ENCODE measurements at places on chromosomes 6 and 20.

DNA sequence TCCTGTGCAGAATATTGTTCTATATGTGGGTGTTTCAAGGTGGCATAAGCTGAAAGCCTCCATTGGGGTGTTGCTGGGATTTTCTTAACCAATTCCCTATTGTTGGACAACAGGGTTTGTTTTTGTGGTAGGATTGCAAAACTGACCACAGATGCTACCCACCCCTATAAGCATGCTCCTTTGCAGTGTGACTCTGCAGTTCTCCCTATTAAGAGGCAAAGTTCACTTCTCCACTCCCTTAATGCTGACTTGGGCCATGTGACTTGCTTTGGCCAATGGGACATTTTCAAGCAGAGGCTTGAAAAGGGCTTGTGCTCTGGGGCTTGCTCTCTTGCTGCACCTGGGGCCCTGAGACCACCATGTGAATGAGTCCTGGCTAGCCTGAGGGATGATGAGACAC, 8.5 kb upstream of the ANGPT4 start:
- no peak for DNase-seq

- no peak for DNase-seq
Observed at GRCh38 chr6:47245745-47246371, 63.8 kb downstream of the TNFRSF21 start.

DNA sequence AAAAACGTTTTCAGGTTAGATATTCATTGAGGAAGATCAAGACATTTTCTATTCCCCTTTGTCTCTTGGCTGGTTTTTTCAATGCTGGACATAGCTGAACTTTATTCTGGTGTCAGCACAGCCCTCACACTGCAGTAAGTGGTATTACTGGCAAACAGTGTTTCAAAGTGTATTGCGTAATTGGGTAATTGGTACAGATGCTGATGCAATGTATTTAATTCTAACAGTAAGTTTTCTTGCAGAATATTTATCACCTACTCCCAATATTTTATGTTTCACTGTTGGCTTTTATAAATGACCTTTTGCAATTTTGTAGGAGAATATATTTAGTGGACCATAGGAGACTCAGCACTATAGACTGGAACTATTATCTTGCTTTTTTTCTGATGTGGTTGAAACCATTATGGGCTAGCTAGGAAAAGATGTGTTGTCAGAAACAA, 287.6 kb upstream of the SOX4 start:
- DNase-seq, result peak; percentile 25

DNA sequence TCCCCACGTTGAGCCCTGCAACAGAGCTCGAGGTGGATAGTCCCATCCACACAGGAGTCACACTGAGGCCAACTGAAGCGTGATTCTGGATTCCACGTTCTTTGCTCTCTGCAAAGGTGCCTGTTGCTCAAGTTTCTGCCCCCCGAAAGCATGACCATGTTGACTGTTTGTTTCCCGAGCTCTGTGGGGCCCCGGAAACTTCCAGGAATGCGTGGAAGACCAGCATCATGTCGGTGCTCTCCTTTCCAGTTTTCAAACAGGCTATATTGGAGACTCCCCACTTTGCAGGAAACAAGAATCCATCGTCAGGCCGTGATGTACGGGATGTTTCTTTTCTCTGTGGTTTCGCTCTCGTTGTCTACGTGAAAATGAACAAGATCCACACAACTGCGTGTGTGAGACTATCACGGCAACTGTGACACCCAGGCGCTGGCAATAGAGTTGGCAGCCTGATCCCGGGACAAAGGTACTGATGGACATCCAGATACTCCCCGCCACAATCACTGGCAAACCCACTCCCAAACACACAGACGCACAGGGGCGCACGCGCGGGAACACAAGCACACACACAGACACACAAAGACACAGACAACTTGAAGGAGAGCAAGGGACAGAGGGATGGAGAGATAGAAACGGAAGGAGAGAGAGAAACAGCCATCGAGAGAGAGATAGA, 444.6 kb upstream of the DEFB115 start:
- DNase-seq, result no peak

DNA sequence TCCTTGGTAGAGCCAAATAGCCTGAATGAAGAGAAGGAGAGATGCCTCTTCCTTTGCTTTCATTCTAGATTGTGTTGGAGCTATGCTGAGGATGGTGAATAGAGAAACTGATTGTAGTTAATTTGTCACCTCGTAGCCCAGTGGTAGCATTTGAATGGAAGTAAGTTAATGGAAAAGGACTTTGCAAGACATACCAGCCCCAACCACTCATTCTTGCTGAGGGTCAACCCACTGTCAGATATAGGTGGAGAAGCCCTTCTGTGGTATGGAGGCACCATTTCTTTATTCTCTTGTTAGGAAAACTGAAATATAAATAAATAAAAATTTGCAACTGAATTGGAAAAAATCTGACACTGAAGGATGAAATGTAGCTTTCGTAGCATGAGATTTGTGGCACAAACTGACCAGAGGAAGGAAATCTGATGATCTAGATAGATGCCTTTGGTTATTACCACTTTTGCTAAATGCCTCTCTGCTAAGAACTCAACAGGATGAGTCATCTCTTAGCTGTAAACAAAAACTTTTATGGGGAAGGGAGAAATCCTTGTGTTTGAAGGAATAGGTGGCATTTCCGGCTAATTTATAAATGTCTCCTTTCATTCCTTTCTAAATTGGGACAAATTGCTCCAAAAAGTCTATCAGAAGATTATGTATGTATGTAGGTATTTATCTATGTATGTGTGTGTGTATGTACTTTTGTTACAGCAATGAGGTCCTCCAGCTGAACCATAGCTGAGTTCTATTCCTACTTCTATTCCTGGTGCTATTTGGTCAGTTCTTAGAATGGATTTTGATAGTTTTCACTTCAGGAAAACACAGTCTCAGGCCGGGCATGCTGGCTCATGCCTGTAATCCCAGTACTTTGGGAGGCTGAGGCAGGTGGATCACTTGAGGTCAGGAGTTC, 76.5 kb upstream of the SUPT3H start:
- peak; percentile 91 for DNase-seq

- no peak for DNase-seq
Observed at GRCh38 chr20:43102394-43102793, 87.3 kb downstream of the PTPRT start.

DNA sequence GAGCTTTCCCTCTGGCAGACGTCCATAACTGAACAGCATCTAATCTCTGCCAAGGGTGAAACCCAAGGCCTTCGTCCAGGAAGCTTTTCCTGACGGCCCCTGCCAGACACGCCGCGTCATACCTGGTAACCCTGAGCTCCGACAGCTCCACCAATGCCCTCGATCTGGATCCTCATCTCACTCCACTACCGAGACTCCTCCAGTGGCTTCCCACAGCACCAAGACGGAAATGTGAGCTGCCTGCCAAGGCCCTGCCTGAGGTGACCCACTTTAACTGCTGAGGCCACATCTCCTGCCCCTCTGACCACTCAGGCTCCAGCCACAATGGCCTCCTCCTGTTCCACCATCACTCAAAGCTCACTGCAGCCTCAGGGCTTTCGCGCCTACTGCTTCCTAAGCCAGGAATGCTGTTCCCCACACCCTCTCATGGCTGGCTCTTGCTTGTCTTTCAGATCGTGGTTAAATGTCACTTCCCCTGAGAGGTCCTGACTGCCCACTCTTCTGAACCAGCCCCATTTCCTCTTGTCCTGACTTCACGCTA, 143.2 kb downstream of the PREX1 start:
- DNase-seq, result peak; percentile 57

DNA sequence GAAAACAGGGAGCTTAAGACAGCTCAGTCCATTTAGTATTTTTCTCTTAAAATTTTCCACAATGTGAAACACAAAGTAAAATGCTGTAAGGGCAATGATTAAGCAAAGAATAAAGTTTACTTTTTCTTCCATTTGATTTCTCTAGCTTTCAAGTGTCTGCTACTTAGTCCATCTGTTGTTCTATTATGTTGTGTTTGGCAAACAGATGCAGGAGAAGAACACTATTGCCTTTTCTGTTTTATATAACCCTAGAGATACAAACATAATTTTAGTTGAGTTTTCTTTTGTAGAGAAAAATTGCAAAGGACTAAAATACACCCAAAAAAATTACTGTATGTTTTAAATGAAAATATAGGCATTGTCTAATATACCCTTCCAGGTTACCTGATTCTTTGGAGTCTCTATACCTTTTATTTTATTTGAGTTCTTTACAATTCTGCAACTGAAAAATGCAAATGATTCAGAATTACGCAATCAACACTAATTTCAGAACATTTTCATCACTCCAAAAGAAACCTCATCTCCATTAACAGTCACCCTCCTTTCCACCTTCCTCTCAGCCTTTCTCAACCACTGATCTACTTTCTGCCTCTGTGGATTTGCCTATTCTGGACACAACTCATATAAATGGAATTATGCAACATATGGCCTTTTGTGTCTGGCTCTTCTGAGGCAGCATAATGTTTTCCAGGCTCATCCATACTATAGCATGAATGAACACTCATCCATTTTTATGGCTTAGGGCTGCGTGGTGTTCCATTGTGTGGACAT, 96.9 kb downstream of the MKKS start:
- no peak for DNase-seq

GRCh38 chr20:25685276-25686080, 11.2 kb downstream of the ZNF337 start:
- no peak for DNase-seq

DNA sequence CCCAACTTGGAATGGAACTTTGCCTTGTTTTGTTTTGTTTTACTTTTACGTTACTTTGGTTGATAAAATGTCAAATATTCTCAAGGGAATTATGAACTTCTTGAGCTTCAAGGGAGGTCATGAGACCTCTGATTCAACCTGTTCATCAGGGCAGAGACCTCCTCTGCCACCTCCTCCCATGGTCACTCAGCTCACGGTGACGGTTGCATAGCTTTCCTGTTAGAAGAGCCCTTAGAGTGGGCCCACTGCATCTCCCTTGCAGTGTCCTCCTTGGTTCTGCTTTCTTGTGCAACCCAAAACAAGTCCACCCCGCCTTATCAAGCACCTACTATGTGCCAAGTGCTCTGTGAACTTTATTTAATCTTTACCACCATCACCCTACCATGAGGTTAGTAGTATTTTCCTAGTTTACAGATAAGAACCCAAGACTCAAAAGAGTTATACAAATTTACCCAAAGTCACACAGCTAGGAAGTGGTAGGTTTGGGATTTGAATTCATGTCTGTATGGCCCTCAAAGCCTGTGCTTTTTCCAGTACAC, 15.5 kb downstream of the TM9SF4 start:
- DNase-seq, result no peak

DNA sequence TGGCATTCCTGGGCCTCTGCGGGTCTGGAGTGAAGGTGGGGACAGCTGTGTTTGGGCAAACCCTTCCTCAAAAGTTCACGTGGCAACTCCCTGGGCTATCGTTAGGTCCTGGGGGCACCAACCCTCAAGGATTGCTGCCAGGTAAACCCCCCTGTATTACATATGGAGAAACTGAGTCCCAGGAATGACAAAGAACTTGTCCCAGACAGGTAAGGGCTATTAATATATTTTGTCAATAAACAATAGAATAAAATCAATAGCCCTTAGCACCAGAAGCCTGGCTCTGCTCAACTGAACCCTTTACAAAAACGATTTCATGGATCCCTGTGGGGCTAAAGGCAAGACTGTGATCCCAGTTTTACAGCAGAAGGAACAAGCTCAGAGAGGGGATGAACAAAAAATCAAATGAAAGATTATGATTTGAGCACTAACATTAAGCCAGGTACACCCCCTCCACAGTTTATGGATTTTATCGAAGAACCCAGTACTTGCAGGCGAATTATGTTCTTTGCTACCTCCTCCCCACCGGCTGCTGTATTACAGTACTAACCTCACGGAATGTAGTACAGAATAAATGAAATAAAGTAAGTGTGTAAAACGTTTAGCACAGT, 2.7 kb downstream of the ID1 start:
- peak; percentile 22 for DNase-seq

GRCh38 chr6:111080698-111081097, 6.6 kb upstream of the SLC16A10 start:
- DNase-seq, result no peak

- no peak for DNase-seq
Observed at GRCh38 chr20:39837561-39837960, 851.5 kb downstream of the MAFB start.

DNA sequence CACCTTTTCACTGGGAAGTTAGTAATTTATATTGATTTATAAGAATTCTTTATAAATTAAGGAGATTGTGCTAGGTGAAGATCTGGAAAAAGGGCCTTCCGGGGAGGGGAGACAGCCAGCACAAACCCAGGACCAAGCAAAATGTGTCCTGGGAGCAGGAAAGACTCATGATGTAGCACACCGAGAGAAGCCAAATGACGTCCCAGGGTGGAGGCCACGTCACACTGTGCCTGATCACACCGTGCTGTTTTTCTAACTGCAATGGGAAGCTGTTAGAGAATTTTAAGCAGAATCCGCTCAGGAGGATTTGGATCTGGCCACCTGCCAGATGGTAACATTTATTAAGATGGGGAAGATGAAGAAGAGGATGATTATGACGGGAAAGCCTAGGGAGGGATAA, 72.7 kb upstream of the AKAP12 start:
- DNase-seq, result no peak

- DNase-seq, result no peak
Observed at GRCh38 chr6:80321011-80321410, 214.5 kb downstream of the BCKDHB start.

DNA sequence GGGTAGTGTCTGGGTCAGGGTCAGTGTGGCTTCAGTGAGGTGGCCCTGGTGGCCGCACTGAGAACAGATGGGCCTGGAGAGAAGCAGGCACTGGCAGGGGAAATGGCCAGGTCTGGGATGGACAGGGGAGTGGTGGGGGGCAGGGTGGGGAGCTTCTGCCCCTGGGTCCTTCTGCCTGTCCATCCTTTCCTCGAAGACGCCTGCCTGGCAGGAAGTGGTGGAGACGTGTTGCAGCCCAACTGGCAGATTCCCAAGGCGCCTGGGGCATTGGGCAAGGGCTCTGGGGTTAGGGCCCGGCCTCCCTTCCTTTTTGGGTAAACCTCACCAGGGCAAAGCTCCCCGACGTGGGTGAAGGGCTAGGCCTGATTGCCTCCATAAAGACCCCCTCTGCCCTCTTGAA, 10.4 kb downstream of the SRC start:
- DNase-seq, result peak; percentile 86

DNA sequence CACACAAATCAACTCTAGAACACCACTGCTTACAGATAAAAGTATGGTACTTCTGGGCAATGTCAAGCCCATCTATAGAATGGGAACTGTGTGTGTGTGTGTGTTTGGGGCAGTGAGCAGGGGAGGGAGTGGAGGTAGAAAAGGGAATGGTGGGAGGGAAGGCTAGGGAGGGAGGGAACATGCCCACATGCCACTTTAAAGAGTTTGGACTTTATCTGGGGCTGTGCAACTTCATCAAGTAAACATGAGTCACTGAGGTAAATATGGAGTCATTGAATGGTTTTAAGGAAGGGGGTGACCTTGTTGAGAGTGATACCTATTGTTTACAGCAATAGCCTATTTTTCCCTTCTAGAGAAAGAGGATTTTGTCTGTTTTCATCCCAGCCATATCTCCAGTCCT, 22.5 kb upstream of the RNGTT start:
- DNase-seq, result no peak

DNA sequence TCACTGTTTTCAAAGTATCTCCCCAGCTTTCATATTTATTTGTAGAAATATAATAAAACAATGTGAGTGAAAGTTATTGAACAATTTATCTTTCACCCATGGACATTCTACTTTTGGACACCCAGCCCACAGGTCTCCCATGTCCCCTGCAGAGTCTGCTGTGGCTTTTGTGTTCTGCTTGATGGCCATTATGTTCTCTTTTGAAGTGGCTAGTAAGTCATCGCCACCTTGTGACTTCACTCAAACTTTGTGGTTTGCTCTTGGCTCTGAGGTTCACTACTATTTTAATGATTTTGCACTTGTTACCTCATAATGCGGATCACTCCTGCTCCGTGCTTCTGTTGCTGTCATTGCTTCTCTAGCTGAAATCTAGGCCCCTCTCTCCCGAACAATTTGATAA, 10.2 kb upstream of the DEFB113 start:
- no peak for DNase-seq

- DNase-seq, result no peak
Observed at GRCh38 chr6:61867635-61868034, 418.4 kb downstream of the KHDRBS2 start.

Measured in EH (cell line).